Activated CD4-positive, CD25-positive, alpha-beta regulatory T cell (primary cell): ENCODE measurements at places on chromosomes 5 and 9.

DNA sequence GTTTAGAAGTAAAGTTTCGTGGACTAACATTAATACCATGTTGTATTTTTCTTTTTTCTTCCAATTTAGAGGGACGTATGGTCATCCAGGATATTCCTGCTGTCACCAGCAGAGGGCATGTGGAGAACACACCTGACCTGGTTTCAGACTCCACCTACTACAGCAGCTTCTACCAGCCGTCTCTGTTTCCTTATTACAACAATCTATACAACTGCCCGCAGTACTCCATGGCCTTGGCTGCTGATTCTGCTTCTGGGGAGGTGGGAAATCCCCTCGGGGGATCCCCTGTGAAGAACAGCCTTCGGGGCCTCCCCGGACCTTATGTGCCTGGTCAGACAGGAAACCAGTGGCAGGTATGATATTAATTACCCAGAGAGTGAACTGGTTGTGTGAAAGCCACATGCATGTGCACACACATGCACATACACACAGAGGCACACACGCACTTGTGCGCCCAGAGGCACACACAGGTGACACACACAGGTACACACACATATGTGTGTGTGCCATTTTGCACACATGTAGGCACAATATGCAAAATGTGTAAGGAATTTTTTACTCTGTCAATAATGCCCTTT lies 52.4 kb downstream of the DMRT1 start:
- DNase-seq, result peak; percentile 7

GRCh38 chr9:117649126-117649525 lies 55.1 kb upstream of the TLR4 start:
- DNase-seq, result no peak

DNA sequence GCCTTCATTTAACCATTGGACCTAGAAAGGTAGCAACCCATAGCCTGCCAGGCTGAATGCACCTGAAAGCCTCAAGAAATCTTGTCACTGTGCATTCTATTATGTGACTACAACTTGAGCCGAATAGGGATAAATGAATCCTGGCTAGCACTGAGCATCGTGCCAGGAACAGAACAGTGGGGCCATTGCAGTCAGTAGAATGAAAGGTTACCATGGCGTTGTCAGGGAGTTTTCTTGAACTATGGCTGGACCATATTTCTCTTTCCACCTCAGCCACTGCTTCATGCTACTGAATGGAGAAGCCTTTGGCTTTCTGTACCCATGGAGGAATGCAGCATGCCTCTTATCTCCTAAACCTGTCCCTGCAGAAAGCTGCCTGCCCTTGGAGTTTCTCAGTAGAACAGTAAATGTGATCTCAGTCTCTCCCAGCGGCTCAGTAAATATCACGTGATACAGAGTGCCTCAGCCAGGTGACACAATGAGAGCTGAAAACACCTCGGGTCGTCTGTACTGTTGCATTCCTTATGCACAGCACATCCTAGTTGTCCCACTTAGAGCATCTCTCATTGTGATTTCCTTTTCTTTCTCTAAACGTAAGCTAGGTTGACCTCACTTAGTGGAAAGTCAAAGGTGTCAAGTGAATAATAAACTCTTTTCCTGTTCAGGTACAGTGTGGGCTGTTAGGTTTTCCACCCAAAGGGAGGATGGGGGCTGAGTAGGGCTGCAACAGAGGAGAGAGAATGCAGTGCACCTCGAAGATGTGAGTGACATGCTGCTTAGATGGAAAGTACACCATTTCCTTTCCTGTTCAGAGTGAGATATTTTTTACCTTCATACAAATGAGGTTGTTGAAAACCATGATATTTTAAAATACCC lies 115.3 kb downstream of the MACIR start:
- DNase-seq, result no peak

DNA sequence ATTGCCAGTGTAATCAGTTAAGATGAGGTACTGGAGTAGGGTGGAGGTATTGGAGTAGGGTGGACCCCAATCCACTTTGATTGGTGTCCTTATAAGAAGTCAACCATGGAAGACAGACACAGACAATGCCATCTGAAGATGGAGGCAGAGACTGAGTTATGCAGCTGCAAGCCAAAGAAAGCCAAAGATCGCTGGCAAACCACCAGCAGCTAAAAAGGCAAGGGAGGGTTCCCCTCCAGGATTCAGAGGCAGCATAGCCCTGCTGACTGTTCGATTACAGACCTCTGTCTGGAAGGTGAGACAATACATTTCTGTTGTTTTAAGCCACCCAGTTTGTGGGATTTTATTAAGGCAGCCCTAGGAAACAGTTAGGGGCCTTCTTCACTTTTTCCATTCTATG lies 30.5 kb upstream of the CKMT2 start:
- DNase-seq, result no peak

GRCh38 chr9:103116246-103116645 lies 121.1 kb downstream of the CYLC2 start:
- DNase-seq, result no peak

DNA sequence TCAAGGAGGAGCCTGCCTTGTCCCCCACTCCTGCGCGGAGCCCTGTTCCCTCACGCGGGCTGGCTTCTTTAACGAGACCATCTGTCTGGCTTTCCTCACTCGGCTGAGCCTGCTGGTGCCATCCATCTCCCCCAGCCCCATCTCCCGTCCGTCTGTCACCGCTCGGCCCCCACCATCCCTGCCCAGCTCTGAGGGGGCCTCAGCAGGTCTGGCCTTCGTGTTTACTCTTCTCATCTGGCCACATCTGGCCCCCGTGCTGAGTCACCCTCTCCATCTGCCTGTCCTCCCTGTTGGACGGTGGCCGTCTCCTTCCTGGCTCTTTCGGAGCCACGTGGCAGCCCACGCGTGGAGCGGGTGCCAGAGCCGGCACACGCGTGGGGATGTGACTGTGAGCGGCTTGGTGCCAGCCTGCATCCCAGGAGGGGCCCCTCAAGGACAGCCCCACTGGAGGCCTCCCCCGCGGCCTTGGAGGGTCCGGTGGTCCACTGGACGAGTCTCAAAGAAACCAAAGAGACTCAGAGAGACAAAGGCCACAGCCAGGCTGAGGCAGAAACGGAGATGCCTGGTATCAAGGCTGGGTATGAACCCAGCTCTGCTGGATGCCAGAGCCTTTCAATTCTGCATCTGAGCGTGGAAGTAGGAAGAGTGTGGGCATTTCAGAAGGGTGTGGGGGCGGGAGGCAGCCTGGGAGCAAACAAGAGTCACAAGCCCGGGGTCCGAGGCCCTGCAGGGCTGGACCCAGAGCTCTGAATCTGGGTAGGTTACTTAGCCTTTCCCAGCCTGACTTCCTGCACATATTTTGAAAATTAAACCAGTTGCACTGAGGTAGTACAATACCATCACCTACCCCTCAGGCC lies 76.7 kb upstream of the UNC5A start:
- no peak for DNase-seq

DNA sequence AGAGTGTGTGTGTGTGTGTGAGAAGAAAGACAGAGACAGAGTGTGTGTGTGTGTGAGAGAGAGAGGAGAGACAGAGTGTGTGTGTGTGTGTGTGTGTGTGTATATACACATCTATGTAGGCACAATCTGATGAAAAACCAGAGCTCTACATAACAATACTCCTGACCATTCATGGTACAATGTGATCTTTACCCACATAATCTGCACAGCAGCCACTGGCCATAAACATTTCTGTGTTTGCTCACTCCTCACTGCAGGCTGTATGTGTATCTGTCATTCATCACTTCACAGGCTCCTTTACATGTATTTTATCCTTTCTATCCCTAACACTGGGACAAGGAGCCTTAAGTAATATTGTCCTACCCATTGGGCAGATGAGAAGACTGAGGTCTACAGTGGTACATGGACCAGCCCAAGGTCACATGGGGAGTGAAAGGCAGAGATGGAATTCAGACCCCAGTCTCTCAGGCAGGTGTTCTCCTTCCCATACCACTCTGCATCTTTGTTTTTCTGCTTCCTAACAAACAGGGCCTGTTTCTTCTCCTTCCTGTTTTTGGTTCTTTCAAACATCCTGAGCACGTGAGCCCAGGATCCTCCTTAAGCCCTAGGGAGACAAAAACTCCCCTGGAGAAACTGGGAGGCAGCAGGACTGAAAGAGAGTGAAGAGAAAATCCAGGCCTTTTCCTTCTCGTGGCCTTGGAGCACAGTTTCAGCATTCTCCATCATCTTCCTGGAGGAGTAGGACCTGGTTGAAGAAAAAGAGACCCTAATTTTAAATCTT lies 201.7 kb upstream of the MSX2 start:
- no peak for DNase-seq

- no peak for DNase-seq
These were observed 66.3 kb upstream of the EPB41L4B start for GRCh38 chr9:109387206-109387605.

DNA sequence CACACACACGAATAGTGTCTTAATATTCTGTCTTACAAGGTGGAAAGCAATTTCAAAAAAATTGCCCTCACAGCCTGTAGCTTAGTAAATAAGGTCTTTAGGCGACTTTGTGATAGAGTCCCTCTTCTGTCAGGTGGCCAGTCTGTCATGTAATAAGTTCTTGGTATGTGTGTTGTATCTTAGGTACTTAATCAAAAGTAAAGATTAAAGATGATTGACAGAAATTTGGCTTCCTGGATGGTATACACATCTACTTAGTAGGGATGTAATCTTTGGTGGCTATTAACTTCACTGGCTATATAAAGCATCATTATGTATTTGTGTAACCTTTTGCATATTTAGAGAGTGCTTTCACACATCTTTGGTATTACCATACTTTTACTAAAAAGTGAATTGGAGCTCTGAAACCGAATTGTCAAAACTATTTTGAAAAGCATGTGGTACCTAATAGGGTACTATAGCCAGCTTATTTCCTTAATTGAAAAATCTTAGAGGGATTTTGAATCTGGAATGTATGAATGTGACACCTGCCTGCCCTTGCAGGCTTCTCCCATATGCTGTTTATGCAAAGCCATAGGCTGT lies 3.4 kb downstream of the G3BP1 start:
- DNase-seq, result no peak

- no peak for DNase-seq
These were observed 799.1 kb downstream of the TAF11L14 start for GRCh38 chr5:18433336-18433735.

DNA sequence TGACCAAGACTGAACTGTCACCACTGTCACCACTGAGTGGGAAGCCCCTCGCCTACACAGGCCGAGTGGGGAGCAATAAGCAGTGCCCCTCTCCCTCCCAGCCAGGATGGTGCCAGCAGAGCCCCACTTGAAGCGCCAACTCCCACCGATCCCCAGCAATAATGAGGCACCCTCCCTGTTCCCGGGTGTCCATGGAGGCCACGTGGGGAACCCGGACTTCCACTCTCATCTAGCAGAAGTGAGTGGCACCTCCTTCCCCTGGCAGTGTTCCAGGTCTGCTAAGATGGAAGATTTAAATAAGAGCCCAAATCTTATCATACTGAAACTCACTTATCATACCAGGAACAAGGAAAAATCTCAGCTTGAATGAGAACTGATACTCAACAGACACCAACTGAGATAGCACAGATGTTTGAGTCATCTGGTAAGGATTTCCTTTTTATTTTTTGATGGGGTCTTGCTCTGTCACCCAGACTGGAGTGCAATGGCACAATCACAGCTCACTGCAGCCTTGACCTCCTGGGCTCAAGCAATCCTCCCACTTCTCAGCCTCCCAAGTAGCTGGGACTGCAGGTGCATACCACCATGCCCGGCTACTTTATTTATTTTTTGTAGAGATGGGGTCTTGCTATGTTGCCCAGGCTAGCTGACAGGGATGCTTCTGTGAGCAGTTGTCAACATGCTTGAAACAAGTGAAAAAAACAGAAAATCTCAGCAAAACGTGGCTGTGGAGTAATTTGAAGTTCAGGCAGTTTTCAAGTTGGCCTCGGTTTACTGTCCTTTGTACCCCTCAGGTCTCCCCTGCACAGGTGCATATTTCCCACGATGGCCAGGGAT lies 29.6 kb upstream of the ASS1 start:
- DNase-seq, result no peak

DNA sequence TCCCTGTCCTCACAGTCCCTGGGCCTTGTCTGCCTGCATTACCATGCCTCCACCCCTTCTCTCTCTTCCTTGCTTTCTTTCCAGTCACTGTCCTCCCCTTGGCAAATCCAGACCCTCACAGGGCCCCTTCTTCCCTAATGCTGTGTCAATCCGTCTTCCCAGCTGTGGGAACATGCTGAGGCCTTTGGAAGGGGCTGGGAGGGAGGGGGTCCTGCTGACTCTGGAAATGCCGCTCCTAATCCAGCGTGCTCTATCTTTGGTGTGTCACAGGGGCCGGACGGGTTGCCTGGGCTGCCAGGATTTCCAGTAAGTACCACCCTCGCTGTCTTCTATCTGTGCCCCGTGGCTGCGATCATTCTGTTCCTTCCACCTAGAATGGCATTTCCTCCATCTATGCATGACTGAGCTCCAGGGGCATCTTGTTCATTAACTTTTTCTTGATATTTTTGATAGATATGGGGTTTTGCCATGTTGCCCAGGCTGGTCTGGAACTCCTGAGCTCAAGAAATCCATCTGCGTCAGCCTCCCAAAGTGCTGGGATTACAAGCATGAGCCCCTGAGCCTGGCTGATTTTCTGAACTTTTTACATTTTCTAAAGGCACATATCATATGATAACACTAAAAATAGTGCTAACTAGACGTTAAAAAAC lies 64.5 kb upstream of the TGFBR1 start:
- no peak for DNase-seq

DNA sequence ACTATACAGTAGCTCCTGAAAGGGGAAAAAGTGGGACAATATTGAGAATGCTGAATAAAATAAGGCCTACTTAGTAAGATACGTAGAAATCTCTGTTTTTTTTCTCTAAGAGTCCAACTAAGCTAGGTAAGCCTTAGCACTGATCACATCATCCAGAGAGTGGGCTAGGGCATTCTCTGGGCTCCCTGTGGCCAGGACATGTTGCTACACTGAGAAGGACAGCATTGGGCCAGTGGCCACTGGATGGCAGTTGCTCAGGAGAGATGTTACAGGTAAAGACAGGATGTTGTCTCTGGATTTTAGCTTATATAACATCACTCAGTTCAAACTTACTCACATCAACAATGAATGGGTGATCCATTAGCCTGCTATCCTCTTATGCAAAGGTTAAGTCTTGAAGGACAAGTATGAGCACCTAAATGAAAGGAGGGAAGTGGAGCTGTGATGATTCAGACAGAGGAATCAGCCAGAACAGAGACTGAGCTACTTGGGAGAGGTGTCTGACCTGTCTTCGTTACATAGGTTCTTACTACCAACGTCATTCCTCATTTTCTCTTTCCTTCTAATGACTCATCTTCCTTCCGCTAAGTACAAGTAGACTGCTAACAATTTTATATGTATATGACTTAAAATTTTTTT lies 226.6 kb upstream of the ADCY2 start:
- no peak for DNase-seq

DNA sequence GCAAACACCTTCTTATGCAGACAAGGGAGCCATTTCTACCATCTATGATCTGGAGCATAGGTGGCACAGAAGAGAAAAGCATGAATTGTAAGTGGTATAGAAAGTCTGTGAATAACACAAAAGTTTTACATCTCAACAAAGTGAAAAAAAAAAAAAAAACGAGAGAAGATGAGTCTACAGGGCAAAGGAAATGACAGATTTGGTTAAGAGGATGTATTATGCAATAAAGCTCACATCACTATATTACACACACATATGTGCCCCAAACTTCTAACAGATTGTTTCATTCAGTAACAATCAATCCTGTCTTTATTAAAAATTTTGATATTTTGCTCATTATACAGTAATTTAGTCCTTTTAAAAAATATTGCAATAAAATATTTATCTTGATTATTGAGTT lies 49.8 kb downstream of the CERT1 start:
- DNase-seq, result no peak
